Activated CD4-positive, CD25-positive, alpha-beta regulatory T cell treated with anti-CD3 and anti-CD28 coated beads, Interleukin-2, amount 50 U/mL, for 24 hours (primary cell): ENCODE measurements at places on chromosomes 16 and 17.

DNA sequence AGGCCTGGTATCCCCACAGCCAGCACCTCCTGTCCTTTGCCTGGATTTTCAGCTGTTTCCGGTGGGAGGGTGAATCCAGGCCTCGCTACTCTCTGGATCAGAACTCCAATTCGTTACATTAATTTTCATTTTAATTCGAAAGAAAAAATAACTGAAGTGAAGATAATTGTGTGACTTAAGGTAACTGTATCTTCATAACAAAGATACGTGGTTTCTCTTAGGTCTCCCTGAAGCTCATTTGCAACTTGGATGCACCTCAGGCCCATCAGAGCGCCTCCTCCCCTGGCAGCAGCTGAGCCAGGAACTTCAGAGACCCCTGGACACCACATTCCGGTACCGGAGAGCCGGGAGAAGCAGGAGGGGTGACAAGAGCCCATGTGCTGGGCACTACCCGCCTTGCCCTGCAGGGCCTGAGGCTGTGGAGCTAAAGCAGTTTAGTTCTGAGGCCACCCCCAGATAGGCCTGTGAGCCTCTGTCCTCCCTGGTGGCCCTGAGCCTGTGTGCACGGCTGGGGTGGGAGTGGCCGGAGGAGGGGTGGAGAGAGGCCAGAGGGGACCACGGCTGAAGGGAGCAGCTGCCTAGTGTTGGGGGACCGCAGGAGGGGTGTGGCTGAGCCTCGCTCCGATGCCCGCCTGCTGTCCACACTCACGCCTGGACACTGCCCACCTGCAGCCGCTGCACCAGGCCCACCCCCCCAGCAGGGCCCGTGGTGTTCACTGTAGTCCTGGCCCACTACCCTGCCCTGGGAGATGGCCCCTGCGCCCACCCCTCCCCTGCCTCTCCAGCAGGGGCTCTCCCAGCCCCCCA is 11.4 kb upstream of the DUS1L start:
- peak; percentile 11 for ATAC-seq

DNA sequence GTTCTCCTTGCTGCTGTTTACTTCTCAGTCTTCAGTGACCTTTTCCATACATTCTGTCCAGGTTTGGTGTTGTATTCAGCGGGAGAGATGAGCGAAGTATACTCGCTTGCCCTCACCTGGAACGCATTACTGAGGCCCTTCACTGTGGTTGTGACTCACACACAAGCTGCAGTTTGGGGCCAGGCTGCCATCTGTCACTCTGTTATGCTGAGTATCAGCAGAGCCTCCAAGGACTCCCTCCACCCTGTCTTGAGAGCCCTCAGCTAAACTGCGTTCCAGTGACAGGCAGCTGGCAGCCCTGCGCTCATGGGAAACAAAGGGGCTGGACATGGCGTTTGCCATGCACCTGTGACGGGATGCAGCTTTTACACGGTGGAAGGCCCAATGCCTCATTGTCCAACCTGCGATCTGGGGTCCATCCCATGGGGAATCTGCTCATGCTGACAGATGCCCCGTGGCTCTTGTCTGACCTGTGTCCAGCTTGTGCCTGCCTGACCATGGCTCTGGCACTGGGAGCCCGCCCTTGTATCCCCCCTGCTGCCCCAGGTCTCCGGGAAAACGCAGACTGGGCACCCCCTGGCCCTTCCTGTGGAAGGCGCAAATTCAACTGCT is 6.5 kb upstream of the ZNF778 start:
- ATAC-seq: no peak

GRCh38 chr17:7955414-7956227 is 23.6 kb downstream of the CNTROB start:
- no peak for ATAC-seq

DNA sequence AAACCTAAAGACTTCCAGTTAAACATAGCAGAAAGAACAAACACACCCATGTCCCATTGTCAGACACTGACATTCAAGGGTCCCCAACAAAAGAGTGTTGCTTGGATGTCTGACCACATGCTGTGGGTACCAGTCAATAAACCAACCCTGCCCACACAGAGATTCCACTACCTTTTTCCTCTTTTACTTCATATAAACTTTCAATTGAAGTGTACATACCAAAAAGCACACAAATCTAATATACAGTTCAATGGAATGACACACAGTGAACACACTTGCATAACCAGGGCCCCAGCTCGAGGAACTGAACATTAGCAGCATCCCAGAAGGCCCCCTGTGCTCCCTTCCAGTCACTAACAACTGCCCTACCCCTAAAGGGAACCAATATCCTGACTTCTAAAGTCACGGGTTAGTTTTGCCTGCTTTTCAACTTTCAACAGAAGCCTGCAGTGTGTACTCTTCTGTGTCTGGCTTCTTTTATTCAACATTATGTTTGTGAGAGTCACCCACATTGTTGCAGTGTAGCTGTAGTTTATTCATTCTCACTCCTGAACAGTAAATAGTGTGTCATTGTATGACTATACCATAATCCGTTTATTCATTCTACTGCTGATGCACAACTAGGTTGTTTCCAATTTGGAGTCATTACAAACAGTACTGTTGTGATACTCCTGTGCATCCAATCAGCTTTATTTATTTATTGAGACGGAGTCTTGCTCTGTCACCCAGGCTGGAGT is 18.0 kb downstream of the CFDP1 start:
- ATAC-seq: peak; percentile 35

DNA sequence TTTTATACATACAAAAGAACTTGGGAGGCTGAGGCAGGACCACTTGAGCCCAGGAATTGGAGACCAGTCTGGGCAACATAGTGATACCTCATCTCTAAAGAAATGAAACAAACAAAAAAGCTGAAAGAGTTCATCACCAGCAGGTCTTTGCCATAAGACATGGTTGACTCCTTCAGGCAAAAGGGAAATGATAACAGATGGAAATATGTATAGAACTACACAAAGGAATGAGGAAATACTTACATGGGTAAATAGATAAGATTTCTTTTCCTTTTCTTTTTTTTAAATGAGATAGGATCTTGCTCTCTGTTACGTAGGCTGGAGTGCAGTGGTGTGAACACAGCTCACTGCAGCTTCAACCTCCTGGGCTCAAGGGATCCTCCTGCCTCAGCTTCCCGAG is 165.3 kb downstream of the PARN start:
- no peak for ATAC-seq

GRCh38 chr17:47686276-47686635 is 7.7 kb upstream of the TBKBP1 start:
- no peak for ATAC-seq

GRCh38 chr17:77930780-77931768 is 27.4 kb upstream of the TNRC6C start:
- ATAC-seq: no peak

DNA sequence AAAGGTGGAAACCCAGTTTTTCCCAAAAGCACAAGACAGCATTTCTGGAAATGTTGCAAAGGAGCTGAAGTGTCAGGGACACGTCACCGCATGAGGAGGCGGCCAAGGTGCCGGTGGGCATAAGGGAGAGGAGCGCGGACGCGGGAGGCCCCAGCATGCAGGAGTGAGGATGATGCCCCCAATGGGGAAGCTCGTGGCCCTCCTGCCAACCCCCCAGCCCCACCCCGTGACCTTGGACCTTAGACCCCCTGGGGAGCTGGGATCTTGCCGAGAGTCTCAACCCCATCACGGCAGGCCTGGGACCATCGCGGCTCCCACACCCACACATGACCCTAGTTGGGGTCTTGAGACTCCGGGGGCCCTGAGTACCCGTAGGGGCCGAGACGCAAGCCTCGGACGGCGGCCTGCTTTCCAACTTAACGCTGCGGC is 119.4 kb upstream of the METRNL start:
- no peak for ATAC-seq

DNA sequence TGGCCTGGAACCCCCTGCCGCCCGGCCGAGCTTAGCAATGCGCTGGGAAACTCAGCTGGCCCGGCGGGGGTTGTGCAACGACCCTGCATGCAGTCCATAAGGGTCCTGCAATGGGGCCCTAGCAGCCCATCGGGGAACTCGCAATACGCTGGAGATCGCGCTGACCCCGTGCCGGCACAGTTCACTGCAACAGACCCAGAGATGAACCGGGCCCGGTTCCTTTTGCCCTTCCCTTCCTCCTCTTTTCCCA is 375 bp downstream of the SLC25A11 start:
- peak; percentile 0 for ATAC-seq

GRCh38 chr16:66612422-66612821 is 7.9 kb downstream of the CMTM3 start:
- no peak for ATAC-seq

GRCh38 chr17:12070561-12070960 is 49.9 kb downstream of the MAP2K4 start:
- no peak for ATAC-seq

DNA sequence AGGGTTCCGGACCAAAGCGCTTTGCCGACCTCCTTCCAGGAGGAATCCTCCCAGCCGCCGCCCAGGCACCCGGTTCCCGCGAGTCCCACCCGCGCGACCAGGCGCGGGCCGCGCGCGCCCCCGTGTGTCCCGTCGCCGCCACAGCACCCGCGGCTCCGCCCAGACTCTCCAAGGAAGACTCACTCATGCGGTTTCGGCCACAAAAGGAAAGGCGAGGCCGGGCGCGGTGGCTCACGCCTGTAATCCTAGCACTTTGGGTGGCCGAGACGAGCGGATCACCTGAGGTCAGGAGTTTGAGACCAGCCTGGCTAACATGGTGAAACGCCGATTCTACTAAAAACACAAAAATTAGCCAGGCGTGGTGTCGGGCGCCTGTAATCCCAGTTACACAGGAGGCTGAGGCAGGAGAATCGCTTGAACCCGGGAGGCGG is 3.5 kb upstream of the PKMYT1 start:
- peak; percentile 58 for ATAC-seq

DNA sequence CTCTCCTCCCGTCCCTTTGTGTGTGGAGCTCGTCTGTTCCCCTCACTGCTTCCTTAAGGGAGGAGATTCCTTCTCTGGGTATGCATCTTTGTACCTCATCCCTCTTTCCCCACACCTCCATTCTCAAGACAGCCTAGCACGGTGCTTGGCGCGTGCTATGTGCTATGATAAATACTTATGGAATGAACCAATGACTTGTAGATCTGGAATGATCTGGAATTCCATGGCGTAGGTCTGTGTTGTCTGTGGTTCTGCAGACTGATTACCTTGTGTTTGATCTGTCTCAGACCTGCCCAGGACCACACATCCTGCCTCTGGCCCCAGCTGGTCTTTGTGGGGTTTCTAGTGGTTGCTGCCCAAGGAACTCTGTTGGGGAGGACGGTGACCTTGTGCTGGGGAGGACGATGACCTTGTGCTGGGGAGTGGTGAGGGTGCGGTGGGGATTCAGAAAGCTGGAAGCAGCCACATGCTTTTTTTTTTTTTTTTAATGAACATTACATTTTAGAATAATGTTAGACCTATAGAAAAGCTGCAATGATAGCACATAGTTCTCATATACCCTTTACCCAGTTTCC is 33.5 kb upstream of the ETV4 start:
- no peak for ATAC-seq

DNA sequence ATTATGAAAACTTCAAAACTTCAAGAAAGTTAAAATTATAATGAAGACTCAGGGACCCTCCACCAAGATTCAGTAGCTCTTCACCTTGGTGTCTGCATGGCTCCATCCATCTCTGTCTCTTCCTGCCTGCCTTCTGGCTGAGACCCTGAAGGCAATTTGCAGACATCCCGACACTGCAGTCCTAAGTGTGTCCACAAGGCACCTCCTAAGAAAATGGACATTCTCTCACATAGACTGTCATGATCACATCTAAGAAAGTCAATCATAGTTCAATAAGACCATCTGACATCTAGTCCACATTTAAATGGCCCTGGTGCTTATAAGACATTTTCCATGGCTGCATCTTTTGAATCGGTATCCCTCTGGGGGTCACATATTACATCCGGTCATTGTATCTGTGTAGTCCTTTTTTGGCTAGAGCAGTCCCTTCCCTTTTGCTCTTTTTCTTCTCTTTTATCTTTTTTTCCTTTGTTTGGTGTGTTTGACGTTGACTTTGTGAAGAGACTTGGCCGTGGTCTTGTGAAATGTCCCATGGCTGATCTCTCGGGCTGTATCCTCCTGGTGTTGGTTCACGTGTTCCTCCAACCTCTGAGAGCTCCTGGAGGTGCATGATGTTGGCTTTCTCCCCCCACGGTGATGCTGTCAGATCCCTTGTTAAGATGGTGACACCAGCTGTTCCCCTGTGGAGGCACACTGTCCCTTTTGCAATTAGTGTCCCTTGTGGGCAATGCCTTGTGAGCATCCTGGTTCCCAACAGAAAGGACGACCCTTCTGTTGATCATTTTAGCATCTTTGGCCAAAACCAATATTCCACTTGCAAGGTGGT is 5.0 kb upstream of the TNFRSF13B start:
- no peak for ATAC-seq

GRCh38 chr16:23505671-23506605 is 4.4 kb downstream of the GGA2 start:
- no peak for ATAC-seq

GRCh38 chr16:7397901-7398300 is 65.3 kb downstream of the RBFOX1 start:
- no peak for ATAC-seq

- ATAC-seq: no peak
Measured at GRCh38 chr16:30777591-30778297, 9.3 kb downstream of the ZNF629 start.

DNA sequence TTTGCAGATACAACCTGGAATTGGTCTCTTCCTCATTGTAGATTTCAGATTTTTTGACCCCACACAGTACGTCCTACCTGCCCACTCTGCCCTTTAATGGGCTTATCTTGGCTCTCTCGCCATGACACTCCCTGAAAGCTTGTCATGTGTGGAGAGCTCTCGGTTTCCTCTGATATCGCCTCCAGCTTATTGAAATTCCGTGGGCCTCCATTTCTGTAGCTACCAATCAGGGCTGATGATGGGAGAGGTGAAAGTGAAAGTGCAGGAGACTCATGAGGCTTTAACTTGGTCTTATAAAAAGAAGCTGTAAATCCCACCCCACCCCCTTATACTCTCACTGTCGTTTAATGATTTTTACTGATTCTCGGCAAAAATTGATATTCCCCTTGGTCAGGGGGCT is 17.7 kb downstream of the HOXB1 start:
- no peak for ATAC-seq

GRCh38 chr16:17271687-17272086 is 199.1 kb downstream of the XYLT1 start:
- no peak for ATAC-seq

DNA sequence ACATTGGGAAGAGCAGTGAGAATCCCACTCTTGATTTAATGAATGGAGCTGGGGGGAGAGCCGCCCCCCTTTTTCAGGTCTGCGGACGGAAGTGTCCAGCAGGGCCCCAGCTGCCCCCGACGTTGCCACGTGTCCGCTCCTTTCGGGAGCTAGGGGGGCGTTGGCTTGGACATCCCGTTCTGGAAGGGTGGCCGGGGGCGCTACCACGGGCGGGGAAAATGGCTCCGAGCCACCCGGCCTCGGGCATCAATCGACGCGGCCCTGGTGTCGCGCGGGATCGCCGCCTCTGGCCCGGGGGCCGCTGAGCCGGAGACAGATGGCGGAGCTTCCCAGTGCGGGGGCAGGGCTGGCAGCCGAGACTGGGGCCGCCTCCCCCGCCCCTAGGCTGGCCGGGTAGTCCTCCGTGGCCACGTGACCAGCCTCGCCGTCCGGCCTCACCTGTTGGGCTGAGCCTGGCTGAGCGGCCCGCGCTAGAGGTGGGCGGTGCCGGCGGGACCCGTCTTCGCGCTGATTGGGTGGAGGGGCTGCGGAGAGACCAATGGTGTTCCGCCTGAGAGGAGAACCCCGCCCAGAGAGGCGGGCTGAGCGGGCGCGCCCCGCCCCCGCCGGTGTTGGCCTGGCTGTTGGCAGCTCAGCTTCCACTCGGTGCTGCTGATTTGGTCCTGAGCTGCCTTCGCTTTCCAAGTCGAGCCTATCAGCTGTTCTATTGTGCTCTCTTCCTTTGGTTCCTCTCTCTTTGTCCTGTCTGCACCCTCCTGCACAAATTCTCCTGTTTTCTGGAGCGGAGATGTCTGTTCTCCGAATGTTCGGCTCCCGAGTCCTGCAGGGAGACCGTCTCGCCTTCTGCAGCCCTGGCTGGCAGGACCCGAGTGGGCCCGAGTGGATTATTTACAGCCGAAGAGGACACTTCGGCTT is 8.3 kb downstream of the HS3ST3B1 start:
- peak; percentile 96 for ATAC-seq
